SK-N-SH treated with all-trans-retinoic acid at 6 μM for 48 hours (cell line): ENCODE measurements at places on chromosomes 4 and X.

GRCh38 chr4:94548571-94548970, 96.8 kb downstream of the PDLIM5 start:
- ATAC-seq: peak; percentile 93

- ATAC-seq: peak; percentile 28; the same call in 1 of the 3 replicates
Measured at GRCh38 chr4:108350332-108350731, 181.6 kb upstream of the LEF1 start.

DNA sequence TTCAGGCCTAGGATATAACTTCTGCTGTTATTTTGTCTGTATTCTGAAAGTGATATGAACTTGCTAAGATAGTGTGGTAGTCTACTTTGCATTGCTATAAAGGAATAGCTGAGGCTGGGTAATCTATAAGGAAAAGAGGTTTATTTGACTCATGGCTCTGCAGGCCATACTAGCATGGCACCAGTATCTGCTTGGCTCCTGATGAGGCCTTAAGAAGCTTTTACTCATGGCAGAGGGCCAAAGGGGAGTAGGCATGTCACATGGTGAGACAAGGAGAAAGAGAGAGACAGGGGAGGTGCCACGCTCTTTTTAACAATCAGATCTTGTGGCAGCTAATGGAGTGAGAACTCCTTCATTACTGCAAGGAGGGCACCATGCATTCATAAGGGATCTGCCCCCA, 247.3 kb downstream of the GPAT3 start:
- ATAC-seq: no peak

- peak; percentile 91 for ATAC-seq
Measured at GRCh38 chr4:141102367-141102766, 30.9 kb downstream of the RNF150 start.

DNA sequence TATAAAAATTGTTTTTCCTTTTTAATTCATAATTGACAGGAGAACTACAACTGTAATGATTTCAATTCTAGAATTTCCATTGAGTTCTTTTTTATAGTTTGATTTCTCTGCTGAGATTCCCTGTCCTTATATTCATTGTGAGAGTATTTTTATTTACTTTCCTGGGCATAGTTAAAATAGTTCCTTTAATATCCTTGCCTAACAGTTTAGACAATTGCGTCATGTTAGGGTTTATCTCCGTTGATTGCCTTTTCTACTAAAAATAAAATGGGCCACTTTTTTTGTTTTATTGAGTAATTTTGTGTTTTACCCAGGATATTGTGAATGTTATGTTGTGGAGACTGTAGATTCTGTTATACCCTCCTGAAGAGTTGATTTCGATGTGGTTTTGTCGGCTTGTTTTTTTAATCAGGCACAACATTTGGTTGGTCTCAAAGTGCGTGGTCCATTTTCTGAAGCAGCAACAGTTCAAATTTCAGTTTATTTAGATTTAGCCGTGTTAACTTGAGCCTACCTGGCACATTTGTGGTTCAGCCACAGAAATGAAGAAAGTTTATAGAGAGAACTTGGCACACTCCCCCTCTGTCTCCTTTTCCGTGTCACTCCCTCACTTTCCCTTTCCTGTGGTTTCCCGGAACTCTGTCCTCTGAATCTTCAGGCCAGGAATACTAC, 16.0 kb upstream of the PRRG1 start:
- ATAC-seq: no peak

GRCh38 chr4:105440890-105441289, 33.0 kb downstream of the PPA2 start:
- ATAC-seq: no peak

DNA sequence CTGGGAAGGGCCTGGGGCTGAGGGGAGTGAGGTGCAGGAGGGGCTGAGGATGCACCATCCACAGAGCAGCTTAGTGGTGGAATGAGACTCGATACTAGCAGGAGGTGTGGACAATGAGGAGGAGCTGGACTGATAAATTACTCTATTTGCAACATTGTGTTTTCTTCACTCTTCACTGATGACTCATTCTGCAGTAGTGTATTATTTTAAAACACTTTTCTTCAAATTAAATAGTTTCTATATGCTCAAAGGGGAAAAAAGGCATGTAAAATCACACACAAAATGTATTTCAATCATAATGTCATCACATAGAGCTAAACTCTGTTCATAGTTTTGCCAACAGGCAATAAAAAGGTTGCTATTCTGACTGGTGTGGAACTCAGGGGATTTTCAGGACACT, 467.0 kb upstream of the CTSO start:
- ATAC-seq: no peak; the same call in 2 of the 3 replicates

DNA sequence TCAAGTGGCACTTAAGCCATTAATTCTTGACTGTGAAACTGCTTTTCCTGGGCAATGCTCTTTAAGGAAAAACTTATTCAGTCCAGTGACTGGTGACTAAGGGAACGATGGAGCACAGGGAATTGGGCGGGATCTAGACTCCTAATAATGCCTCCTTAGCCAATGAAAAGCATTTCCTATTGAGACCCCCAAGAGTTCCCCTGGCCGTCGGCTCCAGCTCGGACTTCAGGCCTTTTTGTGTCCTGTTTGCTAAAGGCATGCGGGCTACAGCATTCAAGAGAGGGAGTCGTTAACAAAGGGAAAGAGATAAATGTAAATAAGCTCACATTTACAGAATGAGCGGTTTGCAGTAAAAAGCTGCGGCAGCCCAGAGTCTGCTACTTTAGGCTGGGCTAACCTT, at the start of gene LPAR4:
Gene LPAR4, plus strand, starts transcription at position 232 of the 400 bp plus-strand sequence. CDS start 7,150 bp downstream, outside the sequence.
- peak; percentile 43; the same call in 2 of the 3 replicates for ATAC-seq

DNA sequence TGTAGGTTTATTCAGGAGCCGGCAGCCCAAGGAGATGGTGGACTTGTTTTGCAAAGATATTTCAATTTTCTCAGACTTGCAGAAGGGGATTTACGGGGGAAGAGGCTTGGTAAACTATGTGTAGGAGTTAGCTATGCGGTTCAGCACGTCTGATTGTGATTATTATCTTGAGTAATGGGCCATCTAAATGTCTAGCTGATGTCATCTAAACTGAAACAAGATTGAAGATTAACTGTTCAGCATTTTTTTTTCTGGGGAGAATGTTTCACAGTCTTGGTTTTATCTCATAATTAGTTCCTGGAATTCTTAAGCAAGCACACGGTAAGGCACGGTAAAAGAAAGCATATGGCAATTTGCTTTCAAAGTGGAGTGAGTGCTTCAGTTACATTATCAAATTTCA, 207.3 kb upstream of the CXorf51B start:
- no peak for ATAC-seq

GRCh38 chr4:72112514-72113156, 80.8 kb downstream of the NPFFR2 start:
- ATAC-seq: peak; percentile 55

- ATAC-seq: no peak
Measured at GRCh38 chr4:61049018-61049417, 151.1 kb upstream of the ADGRL3 start.

DNA sequence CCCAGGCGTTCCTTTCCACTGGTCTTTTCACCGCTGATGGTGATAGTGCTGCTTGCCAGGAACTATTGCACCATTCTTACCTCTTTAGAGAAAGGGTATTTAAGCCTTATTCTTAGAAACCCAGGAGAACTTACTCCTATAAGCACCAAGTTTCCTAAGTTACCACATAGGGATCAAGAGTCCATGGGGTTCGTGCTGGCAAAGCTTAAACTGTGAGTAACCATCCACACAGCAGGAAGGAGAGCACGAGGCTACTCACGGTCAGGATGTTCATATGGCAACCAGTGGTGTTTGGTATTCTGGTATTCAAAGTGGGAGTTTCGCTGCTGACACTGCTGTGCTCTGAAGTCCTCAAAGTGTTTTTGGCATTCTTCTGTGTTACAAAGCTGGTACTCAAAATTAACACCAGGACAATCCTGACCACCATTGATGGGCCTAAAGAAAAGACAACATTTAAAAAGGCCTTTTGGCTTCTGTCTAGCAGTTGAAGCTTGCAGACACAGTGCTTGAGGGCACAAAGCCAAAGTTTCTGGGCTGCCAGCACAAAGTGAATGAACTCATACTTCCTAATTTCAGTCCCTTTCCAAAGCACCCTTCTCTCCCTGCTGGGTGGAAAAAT, 256.9 kb downstream of the ADAMTS3 start:
- peak; percentile 95 for ATAC-seq

DNA sequence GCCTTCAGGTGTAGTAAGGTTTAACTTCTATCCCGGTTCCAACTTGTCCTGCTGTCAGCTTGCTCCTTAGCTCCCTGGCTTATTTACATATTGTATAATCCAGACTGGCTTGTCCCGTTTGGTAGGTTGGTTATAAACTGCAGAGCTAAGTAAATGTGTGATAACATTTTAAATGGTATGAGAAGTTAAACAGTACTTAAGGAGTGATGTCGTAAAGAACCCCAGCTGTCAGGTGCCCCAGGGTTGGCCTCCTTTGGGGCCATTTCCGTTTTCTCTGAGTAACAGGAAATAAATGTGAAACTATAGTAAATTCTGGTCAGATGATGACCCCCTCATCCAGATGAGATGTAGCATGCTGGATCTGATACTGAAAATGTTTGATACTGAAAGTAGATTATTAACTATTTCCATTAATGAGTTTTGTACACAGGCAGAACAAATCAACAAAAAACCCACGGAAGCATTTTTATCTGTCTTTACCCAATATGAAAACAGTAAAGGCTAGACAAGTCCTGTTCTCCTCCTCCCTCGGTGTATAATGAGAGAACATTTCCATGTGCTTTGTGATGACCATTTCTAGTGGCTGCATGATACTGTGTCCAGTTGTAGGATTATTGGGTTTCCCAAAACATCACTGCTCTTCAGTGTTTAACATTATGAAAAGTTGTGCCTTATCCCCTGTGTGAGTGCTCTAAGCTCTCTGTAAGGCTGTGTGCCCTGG, 22.4 kb downstream of the GAB1 start:
- peak; percentile 59 for ATAC-seq

DNA sequence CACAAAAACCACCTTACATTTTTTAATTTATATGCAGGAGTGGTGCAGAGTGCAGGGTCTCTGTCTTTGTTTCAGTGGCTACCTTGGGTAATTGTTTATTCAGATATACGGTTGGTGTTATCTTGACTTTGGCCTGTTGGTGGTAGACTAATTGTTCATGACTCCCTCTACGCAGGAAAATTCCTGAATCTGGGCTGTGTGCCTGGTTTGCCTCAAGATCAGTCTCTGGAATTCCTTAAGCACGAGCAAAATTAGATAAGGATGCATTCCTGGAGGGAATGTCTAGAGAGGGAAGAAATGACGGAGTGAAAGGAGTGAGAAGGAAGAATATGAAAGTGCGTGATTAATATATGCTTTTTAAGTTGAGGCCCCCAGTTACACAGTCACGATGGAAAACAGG, 576.9 kb upstream of the PCDH10 start:
- ATAC-seq: no peak
